Mucosa of descending colon (tissue), 3 donors: ENCODE measurements at places on chromosomes 7 and 10. TPM values are rescaled to one million over a fixed set of nuclear protein-coding genes. Genes with fewer than 3 reads are reported as not detected.

TAS2R41 gene
- not detected for total RNA-seq

GPC2 gene
- 6.2 TPM for total RNA-seq

SLC12A9 gene
- 34.0 TPM for total RNA-seq

OPTN gene
- total RNA-seq, result 148 TPM
